ENCODE measurements at places on chromosomes 2 and 18.

DNA sequence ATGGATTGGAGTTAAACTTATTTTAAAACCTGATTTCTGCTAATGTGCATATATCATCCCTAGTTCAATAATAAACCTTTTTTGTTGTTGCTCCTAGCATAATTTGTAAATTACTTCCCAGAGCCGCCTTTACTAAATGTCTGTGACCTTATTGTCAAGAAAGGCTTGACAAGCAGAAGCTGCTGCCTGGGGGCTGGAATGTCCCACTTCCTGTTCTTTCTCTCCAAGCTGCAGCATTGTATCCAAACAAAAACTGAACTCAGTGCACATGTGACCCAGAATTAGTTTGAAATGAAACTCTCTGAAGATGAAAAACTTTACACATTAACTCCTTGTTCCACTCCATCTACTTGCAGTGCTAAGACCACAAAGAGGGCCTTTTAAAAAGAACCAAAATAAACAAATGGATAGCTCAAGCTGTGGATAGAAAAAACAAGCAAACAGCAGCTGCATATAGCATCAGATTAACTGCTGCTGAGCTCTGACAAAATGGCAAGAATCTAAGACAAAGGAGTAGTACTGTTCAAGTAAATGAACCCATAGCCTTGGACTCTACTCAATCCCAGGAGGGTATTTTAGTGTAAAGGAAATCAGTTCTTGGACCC is 99.8 kb upstream of the NEUROD1 start:
- DNase-seq, result no peak

DNA sequence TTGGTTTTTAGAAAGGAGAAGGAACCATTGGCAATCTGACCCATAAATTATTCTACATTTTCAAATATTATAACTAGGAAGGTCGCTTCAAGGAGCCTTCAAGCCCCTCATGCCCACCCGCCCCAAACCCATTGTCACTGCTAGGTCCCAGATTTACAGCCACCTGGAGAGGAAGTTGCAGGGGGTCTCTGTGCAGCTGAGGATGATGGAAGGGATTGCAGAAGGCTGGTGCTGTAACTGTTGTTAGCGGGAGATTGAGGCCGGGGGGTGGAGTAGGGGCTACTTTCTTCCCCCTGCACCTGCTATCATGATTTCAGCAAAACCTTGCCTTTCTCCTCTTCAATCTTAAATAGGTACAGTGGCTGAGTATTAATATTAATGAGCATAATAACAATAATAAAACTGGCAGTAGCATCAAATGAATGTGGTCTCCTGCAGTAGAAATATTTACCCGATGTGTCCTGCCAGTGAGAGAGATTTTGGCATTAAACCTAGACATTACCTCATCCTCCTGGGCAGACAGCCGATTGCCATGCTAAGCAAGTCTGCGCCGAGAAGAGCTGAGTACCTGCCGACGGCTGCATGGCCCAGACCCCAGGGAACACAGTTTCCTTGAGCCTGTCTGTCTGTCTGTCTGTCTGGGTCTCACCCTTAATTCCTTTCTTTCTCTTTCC is 225.4 kb downstream of the FAM210A start:
- no peak for DNase-seq

DNA sequence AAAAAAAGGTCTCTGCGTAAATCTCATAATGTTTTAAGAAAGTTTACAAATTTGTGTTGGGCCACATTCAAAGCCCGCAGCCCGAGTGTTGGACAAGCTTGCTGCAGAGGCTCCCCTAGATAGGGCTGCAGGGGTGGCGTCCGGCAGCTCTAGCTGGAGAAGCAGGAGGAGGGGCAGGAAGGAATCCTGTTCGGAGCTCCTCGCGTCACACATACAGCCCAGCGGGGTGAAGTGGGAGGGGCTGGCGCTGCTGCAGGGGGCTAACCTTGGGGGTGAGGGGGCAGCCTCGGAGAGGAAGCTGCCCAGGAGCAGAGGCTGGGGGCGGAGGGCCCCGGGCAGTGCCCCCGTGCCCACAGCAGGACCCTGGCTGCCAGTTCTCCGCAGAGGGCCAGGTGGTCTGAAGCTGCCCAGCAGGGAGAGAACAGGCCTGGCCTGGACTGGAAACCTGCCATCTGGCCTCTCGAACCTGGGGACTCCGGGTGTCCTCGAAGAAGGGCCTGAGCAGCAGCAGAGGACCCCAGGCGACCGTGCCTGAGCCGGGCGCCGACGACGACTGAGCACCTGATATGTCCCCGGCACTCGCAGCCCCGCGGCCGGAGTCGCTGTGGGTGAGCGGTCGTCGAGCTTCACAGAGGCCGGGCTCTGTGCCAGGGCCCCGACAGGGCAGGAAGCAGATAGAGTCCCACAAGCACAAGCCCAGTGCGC is 2.6 kb upstream of the GPR35 start:
- peak; percentile 89 for DNase-seq

- no peak for DNase-seq
Measured at GRCh38 chr18:77113361-77114151, 19.0 kb downstream of the MBP start.

- no peak for DNase-seq
Measured at GRCh38 chr2:198036029-198036879, 231.9 kb downstream of the PLCL1 start.
